ENCODE measurements at places on chromosomes 4 and X.
A peak's percentile ranks its signal among the peaks of the same experiment; 100 is the strongest.

GRCh38 chr4:587671-588350 is 11.7 kb upstream of the TMEM271 start:
- no peak for DNase-seq

DNA sequence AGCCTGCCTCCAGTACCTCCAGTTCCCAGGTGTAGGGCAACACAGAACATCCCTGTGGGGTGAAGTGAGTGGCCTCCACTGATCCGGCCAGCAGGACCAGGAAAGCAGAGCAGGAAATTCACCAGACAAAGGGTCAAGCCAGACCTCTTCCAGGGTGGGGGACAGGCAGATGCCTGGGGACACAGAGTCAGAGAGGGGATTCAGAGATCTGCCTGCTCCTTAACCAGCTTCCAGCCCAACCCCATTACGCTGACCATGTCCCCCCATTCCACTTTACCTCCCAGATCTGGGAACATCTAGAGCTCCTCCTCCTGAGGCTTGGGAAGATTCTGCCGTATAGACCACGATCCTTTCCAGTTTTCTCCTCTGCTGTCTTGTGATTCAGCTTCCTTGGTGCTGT is 72.9 kb upstream of the MTM1 start:
- DNase-seq = no peak

GRCh38 chr4:185958094-185958747 is 110.7 kb upstream of the TLR3 start:
- no peak for DNase-seq

DNA sequence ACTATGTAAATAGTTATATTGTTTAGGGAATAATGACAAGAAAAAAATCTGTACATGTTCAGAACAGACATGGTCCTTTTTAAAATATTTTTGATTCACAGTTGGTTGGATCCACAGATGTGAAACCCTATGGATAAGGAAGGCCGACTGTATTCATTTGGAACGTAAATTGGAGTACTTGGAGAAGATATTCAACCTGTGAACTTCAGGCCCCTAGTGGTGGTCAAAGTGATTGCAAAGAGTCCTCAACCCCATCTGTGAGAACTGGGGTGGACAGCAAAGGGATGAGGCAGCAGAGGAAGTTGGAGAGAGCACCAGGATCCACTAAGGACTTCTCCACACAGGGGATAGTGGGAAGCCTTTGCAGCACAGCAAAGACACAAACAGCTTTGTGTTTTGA is 6.2 kb upstream of the CXCL13 start:
- DNase-seq = no peak

GRCh38 chrX:136464589-136464988 is 23.2 kb upstream of the BRS3 start:
- DNase-seq = no peak

- DNase-seq = no peak
Measured at GRCh38 chr4:172957216-172957615, 211.4 kb upstream of the GALNT7 start.

- DNase-seq = no peak
Measured at GRCh38 chr4:22483551-22483981, 32.3 kb downstream of the ADGRA3 start.

- DNase-seq = no peak
Measured at GRCh38 chr4:116982656-116983055, 102.7 kb downstream of the TRAM1L1 start.

GRCh38 chrX:139882299-139882698 is 50.6 kb downstream of the ATP11C start:
- no peak for DNase-seq

DNA sequence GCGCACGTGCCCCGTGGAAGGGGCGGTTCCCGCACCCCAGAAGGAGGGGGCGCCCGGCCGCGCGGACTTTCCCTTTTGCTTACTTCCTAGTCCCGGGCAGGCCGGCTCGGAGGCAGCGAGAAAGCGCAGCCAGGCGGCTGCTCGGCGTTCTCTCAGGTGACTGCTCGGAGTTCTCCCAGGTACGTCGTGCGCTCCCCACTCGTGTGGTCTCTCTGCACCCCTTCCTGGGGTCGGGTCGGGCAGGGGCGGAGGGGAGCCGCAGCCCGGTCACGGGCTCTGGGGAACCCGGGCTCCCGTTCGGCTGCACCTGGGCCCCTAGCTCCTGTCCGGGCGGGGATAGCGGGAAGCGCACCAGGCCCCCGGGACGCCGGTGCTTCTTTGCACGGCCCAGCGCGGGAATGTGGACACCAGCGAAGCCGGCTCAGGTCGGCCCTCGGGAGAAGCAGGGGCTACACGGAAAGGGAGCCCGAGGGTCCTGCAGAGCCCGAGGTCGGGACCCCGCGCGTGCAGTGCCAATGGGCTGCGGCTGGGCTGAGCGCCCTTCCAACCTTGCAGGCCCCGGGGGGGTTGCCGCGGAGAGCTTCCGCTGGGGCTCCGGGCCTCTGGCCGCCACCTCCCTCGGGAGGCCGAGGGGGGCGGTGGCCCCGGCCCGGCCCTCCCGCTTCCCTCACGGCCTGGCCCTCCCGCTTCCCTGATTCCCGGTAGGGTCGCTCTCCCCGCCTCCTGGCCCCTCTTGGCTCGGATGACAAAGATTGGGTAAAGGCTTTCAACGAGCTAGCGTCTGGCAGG is at the start of gene TLR2:
Gene TLR2, plus strand, starts transcription at position 99 of the 789 bp plus-strand sequence. CDS start 18,628 bp downstream, outside the sequence.
- peak; percentile 74 for DNase-seq

DNA sequence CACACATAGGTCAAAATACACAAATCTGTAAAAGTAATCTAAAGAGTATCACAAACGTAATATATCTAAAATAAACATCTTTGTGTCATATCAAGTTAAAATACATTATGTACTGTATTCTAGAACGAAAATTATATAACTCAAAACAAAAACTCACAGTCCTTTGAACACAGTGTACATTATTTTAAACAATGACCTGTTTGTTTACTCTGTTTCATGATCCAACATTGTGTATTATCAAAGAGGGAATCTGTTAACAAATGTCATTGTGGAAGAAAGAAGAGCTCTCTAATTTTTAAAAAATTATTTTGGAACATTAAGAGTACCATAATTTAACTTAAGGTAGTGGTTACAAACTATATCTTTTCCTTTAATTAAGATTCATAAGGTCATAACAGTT is 144.1 kb downstream of the FRYL start:
- DNase-seq = no peak

DNA sequence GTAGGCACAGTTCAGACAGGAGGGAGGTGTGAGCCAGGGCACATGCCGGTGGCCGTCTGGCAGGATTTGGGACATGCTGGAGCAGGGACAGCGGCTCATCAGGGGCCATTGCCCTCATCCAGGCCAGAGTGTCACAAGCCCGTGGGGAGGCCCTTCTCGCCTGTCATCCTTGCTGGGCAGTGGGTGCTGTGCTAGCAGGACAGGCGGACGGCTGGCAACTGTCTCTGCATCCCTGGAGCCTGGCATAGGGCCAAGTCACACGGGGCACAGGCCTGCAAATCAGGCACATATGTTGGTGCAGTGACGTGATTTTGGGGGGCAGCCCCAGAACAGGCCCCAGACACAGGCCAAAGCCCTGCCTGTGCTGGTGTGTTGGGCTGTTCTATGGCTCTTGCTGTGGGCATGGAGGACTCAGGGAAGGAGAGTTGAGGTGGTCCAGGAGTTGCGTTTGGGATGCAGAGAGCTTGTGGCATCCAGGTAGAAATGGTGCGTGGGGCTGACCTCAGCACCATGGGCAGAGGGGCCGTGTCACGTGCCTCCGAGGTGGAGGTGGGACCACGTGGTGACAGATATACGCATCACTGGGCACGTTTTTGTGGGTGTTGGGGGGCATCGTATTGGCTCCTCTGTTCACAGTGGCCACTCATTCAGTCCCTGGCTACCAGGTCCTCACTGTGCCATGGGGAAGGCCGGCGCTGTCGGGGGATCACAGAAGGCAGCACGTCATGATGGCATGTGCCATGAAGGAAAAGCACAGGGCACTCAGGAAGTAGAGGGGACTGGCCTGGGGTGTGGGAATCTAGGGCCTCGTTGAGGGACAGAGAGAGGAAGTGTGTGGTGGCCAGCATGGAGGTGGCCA is 14.6 kb upstream of the MSANTD1 start:
- DNase-seq = no peak

GRCh38 chr4:162732876-162733275 is 433.8 kb downstream of the NAF1 start:
- DNase-seq = no peak

- DNase-seq = no peak
Measured at GRCh38 chr4:145773581-145774234, 93.8 kb downstream of the C4orf51 start.

DNA sequence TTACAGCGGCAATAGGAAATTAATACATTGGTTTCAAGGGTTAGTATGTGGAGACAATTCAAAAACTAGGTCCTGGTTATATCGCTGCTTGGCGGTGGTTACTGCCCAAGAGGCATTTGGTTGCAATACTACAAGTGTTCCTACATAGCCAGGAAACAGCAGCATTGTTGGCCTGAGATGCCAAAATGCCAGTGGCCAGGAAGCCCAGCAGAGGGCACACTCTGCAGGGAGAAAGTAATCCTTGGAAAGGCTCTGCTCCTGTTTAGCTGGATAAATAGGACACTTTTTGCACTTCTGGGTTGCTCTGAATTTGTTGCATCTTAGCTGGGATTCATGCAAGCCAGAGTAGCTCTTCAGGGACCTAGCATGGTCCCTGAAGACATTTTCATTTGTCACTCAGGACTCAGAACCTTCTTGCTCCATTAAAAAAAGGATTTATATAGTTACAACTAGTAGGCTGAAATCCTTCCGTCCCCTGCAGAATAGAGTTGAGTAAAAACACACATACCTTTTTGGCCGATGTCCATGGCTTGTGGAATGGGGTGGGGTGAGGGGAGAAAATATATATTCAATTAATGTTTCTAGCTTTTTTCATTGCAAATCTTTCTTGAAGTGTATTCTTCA is 8.1 kb upstream of the GPR119 start:
- no peak for DNase-seq

- no peak for DNase-seq
Measured at GRCh38 chrX:133056341-133056740, 40.6 kb downstream of the USP26 start.

DNA sequence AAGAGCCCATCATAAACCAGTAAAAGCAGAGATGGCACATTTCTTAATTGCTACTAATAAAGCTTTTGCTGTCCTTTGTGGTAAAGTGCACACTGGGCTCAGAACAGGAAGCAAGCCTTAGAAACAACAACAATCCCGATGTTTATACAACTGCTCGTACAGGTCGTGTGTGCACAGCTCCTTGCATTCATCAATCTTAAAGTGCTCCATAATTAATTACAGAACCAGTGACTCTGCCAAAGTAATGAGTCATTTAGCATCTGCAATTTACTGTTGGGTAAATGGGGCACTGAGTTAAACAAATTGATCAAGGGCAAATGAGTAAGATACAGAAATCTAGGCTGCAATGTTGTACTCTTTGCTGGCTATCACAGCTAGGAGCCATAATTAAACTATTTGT is 61.3 kb upstream of the TXK start:
- no peak for DNase-seq

DNA sequence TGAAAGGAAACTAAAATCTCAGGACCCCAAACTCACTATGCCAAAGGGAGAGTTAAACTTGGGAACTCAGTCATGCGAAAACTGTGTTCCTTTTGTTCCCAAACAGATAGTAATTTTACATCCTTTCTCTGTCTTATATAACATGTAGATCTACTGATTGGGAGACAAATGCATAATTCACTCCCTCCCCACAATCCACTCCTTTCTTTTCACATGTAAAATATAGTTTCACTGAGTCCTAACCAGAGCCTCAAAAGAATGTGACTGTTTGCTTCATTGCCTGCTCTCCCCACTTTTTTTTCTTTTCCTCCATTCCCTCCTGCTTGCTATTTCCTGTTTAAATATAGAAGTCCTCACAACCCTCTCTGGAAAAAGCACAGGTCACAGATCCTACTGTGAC is 699.3 kb upstream of the ADGRL3 start:
- DNase-seq = no peak

- no peak for DNase-seq
Measured at GRCh38 chr4:69843932-69844331, 16.0 kb downstream of the SULT1E1 start.

DNA sequence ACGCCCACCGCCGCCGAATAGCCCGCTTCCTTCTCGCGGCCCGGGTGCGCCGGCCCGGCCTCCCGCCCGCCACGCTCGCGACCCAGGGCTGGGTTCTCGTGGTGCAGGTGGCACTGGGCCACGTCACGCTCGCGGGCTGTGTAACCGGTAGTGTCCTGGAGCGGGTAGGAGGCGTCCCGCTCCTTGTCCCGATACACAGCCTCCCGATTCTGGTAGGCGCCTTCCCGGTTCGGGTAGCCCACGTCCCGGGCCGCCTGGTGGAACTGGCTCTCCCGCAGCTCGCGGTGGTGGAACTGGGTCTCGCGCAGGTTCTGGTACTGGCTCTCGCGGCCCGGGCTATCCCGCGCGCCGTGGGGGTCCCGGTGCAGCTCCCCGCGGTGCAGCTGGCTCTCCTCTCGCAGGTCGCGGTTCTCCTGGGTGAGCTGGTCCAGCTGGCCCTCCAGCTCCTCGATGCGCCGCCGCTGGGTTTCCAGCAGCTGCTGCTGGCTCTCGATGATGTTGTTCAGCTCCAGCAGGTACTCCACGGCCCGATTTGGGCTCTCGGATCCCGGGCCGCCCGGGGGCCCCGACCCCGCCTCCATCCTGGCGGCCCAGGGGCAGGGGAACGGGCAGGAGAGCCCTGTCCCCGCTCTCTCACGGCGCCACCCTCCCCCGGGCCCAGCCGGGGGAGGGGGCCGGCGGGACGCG is 39.3 kb upstream of the IQSEC2 start:
- no peak for DNase-seq

DNA sequence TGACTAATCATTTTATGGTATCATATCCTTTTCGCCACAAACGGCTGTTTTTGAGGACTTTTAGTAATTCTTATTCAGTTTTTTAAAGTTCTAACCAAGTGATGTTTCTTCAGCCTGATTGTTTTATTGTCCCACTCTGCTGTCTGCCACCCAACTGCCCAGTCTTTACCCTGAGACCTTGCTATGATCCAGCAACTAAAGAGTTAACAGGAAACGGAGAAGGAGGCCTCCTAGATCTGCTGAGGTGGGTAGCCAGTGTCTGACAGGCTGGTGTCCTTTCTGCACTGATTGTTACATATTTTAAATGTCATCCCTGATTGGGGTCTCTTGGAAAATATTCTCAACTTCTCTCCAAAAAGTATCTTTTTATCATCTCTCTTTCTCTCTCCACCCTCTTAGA is 7.9 kb upstream of the TMEM150C start:
- DNase-seq = no peak

DNA sequence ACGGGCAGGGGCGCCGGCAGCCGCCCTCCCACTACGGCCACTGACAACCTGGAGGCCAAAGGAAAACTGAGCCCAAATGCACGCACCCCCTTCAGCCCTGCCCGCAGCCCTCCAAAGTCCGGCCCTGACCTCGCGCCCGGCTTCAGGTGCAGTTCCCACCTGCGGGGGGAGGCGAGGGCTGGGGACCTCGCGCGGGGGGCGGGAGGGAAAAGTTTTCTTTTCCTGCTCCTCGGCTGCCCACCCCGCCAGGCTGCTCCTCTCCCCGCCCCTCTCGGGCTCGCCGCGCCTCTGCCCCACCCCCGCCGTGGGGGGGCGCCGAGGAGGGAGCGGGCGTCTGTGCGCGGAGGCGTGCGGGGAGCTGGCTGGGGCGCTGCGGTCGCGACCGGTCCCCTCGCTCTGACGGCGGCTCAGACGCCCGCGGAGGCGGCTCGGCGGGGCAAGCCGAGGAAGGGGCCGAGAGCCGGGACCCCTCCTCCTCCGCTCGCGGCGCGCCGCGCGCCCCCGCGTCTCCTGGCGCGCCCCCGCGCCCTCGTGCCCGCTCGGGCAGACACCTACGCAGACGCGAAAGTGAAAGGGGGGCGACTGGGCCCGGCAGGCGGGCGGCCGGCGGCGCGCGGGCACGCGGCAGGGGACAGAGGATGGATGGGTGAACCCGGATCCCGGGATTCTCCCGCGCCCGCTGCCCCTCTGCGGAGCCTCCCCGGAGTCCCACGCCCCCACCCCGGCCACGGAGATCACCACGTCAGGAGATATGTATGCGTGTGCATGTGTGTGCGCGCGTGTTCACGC is 3.1 kb upstream of the NR3C2 start:
- peak; percentile 59 for DNase-seq

Measured in breast epithelium (tissue), 4 donors.